HuH-7.5 (cell line): ENCODE measurements at places on chromosomes 2 and 18.

DNA sequence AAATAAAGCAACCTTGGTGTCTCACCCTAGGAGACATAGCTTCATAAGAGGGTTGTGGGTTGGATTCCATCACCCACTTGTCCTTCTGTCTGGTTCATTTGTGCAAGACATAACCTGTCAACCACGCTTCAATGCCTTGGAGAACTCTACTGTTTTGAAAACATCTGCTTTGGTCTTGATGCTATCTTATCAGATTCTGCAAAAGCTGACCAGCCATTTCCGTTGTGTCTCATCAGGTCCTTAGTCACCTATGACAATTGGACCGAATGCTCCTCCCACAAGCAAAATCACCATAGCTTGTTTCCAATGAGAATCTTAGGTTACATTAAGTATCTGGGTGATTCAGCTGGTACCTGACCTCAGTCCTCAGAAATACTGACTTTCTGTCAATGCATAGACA is 35.4 kb downstream of the STAT4 start:
- DNase-seq, result no peak

GRCh38 chr2:168632709-168633121 is 169.7 kb upstream of the NOSTRIN start:
- DNase-seq, result no peak

- no peak for DNase-seq
Measured at GRCh38 chr2:85439986-85440385, 21.5 kb downstream of the SH2D6 start.

GRCh38 chr2:104050656-104051242 is 803.2 kb upstream of the POU3F3 start:
- DNase-seq, result no peak

DNA sequence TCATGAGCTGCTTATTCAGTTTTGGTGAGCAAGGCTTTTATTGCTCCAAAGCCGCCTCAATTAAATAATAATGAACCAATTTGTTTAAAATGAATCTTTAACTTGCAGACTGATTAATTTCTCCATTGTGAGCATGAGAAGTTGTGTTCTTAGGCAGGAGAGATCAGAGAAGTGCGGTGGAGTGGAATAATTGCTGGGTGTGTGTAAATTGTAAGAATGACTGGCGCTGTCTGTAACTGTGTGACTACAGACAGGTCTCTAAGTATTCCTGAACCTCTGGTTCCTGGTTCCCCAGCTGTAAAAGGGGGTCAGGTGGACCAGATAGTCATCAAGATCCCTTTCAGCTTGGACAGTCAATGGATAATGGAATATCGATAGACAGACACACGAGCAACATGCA is 98.0 kb upstream of the EFEMP1 start:
- no peak for DNase-seq

DNA sequence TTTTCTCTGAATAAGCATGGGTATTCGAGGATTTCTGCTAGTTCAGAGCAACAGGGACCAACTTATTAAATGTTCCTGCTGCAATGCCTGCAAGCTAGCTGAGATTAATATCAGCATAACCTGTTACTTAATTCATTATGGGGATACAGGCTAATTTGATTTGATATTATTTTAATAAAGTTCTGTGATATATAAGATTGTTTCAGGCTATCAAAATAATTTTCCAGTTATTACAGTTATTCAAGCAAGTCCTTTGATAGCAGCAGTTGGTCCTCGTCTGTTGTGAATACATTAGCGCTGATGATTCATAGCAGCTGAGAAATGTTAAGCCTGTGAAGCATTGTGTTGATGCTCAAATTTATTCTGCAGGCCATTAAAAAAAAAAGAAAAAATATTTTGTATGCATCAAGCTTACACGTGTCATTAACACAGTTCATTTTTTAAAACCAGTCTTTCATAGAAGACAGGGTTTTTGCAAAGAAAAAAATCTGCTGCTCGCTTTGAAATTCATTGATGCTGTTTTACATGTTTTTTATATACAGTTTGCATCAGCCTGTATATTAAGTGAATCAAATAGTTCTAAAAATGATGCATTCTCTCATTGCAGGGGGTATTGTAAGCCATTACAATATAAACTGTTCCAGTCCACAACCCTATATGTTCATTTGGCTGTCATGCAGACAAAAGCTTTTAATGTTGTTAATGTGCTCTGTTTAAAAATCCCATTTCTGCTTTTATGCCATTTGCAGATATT is 482.5 kb downstream of the BCL11A start:
- DNase-seq, result no peak

GRCh38 chr2:192544371-192544955 is 349.7 kb upstream of the TMEFF2 start:
- DNase-seq, result no peak

GRCh38 chr2:43206602-43207001 is 19.8 kb downstream of the ZFP36L2 start:
- no peak for DNase-seq

GRCh38 chr2:53854678-53855077 is 5.1 kb downstream of the GPR75 start:
- no peak for DNase-seq

DNA sequence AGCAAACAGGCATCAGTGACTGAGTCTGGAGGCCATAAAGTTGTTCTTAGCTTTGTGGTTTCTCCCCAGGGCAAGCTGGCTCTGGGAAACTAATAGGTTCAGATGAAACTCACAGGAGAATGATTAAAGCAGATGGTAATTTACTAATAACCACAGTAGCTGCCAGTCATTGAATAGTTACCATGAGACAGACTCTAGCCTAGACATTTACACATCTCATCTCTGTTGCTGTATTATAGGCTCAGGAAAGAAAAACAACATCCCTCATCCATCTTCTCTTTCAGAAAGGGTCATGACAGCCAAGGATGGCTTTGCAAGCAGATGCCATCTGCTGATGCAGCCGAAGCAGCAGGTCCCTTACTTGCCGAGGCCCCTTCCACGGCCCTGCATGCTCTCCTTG is 314.0 kb upstream of the ID2 start:
- DNase-seq, result no peak

DNA sequence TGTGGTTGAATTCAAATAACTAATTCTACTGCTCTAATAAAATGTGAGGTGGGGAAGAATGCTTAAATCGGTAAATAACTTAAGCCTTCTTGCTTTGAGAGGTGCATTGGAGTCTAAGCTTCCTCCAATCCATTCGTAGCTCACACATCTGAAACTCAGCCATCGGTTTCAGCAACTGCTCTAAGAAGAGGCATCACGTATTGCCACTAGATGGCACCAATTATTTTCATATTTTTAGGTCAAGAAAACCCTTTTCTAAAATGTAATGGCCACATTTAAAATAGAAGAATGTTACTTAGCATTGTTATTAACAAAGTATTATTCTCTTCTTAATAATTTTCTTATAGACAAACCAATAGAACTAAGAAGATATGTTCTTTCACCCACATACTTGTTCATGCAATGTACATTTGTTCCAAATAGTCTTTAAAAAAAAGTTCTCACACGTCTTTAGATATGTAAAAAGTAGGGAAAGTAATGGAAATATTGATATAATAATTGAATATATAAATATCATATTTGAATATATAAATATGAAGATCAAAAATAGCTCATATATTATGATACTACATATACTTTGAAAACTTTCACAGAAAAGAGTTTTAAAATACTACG is 229.8 kb downstream of the CCDC178 start:
- no peak for DNase-seq
